Endothelial cell (in vitro differentiated cells): ENCODE measurements at places on chromosomes 16 and 17. TPM values are rescaled to one million over a fixed set of nuclear protein-coding genes. Genes with fewer than 3 reads are reported as not detected.

GRCh38 chr17:44749980-44750318 is 8.8 kb upstream of the ADAM11 start:
- no peak for DNase-seq

DNA sequence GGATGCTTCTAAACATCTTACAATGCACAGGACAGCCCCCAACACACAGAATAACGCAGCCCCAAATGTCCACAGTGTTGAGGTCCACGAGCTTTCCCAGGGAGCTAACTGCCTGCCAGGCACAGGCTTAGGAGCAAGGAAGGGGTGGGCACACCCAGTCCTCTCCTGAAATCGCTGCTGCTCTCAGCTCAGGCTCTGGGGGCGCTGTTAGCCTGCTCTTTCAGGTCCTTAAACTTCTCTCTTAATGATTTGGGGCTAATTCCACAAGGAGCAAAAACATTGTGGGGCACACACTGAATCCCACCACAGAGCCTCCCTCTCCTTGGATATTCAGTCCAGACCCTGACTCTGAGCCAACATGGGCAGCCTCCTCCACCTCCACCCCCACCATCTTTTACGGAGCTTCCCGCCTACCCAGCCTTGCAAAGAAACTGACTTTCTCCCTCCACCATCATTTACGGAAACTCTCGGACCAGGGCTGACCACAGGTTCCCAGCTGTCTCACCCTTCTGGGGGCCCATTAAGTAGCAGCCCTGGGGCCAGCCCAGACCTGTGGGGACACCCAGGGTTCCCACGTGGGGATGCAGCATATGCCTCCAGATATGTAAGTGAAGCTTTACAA is 1.1 kb downstream of the CD300H start:
- DNase-seq: peak; percentile 59

- DNase-seq: no peak
These were observed 55.0 kb upstream of the CBFA2T3 start for GRCh38 chr16:89031715-89032659.

GRCh38 chr17:59853168-59853918 is 39.4 kb downstream of the TUBD1 start:
- DNase-seq: peak; percentile 48

- DNase-seq: peak; percentile 27
These were observed 52.2 kb downstream of the ZDHHC7 start for GRCh38 chr16:84959045-84959576.

DNA sequence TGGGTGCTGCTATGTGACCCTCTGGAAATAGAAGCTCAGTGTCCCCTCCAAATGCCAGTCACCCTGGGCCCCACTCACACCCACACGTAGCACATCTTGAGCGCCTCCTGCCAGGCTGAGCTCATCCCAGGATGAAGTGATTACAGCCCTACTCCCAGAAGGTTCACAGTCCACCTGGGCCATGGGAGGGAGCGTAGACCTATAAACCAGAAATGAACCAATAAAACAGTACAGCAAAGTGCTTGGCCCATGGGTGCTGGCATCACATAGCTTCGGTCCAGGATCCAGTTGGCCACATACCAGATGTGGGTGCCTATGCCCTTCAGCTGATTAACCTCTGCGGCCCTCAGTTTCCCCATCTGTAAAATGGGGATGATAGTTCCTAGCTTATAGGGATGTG is 2.2 kb upstream of the BICDL2 start:
- no peak for DNase-seq

GRCh38 chr17:62876673-62877405 is 68.7 kb upstream of the MARCHF10 start:
- DNase-seq: no peak

- no peak for DNase-seq
These were observed 170.2 kb downstream of the RAB11FIP4 start for GRCh38 chr17:31561469-31562375.

DNA sequence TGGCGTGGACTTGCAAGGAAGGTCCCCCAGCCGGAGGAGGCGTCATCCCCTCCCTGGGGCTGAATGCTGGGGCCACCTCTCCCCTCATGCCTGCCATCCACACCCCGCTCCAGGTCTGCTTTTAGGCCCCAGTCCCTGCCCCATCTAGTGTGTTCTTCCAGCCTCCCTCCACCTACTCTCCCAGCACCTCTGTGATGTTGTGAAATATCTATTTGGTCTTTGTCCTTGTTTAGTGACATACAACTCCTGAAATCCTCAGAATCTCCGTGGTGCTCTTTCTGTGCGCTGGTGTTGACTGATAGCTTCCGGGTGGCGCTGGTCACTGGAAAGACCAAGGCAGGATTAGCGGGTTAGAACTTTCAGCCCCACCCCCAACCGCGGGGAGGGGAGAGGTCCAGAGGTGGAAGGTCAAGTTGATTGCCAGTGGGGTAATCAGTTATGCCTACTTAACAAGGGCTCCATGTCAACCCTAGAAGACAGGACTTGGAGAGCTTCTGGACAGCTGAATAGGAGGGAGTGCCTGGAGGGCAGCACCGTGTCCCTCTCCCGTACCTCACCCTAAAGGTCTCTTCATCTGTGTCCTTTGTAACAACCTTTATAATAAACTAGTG is 10.1 kb downstream of the TBC1D24 start:
- no peak for DNase-seq

DNA sequence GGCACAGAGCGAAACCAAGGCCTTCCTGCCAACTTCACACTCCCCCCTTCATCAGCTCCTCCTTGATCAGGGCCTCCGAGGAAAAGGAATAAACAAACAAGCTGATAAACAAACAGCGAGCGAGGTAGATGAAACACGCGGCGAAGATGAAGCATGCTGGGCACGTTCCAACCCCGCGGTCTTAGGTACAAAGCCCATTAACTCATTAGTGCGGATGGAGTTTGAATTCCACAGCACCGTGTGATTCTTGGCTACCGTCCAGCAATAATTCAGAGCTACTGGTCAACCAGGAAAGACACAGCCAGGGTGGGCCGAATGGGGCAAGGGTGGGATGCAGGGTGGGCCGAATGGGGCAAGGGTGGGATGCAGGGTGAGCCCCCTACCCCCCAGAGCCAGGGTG is 67.3 kb downstream of the RBFOX3 start:
- DNase-seq: no peak

GRCh38 chr16:88064011-88064888 is 113.0 kb downstream of the BANP start:
- no peak for DNase-seq

GRCh38 chr17:38674014-38674748 is 576 bp downstream of the EPOP start:
- no peak for DNase-seq

GRCh38 chr16:81544700-81545271 is 100.2 kb downstream of the CMIP start:
- DNase-seq: no peak

DNA sequence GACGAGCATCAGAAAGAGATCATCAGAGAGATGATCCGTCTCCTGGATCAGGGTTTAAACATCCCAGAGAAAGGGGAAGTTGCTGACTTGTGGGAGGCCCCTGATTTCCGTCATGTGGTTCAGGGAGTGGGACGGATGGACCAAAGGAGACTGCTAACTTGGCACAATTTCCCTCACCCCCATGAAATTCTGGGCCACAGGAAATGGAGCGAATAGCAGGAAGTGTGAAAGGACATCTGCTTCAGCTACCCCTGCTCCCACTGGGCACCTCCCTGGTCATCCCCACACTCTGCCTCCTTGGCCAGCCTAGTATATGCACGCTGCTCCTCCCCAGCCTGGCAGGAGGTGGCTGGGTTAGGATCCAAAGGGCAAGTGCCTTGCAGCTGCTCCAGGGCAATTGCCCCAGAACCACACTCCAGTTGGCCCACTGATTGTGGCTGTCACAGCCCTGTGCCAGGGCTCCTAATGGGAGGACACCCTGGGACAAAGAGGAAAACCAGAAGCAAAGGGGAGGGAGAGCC is 1.3 kb downstream of the ARRB2 start:
- DNase-seq: no peak

The HAS3 gene
- 2.7 TPM for total RNA-seq

The IRF8 gene
- total RNA-seq: 1.5 TPM

The PTGES3L gene
- 1.5 TPM for total RNA-seq

The SOX8 gene
- total RNA-seq: 4.3 TPM

The RRAD gene
- total RNA-seq: not detected

The UNC45B gene
- total RNA-seq: 1.9 TPM

The HOXB6 gene
- total RNA-seq: 1.9 TPM

The NOL3 gene
- 2.6 TPM for total RNA-seq
